ENCODE measurements at places on chromosomes 3 and 15. TPM values are rescaled to one million over a fixed set of nuclear protein-coding genes. Genes with fewer than 3 reads are reported as not detected.

Gene SEMA3B
- total RNA-seq: 0.34 TPM

Gene IGF2BP2
- total RNA-seq: 71.5 TPM

Gene ADAMTS9
- total RNA-seq: 72.1 TPM

Gene OR4F6
- total RNA-seq: not detected

Gene CFAP91
- 0.70 TPM for total RNA-seq

Gene SOX2
- not detected for total RNA-seq

Gene C3orf85
- not detected for total RNA-seq

Gene CCNB2
- total RNA-seq: 22.3 TPM

Gene LRRC49
- 6.7 TPM for total RNA-seq

Gene PTX3
- total RNA-seq: 317 TPM

Gene TMEM89
- not detected for total RNA-seq

Gene SYNPR
- total RNA-seq: not detected

Gene CPNE9
- not detected for total RNA-seq

Gene ITGA11
- total RNA-seq: 54.2 TPM

Gene GHSR
- not detected for total RNA-seq

Gene FAM219B
- 42.6 TPM for total RNA-seq

Gene ADAMTS17
- not detected for total RNA-seq

Gene NKIRAS1
- 7.7 TPM for total RNA-seq

Gene SLC22A13
- not detected for total RNA-seq

Gene CACNA2D3
- total RNA-seq: not detected

Gene NECTIN3
- total RNA-seq: 36.0 TPM

Gene KPNA4
- total RNA-seq: 39.7 TPM

Gene ARL14
- total RNA-seq: not detected

Gene SAMD7
- total RNA-seq: not detected

Gene TBC1D5
- total RNA-seq: 67.7 TPM

Gene WDR93
- total RNA-seq: not detected

Gene CLDN11
- 111 TPM for total RNA-seq

Gene KLHL24
- 53.6 TPM for total RNA-seq

Gene DAPK2
- 3.0 TPM for total RNA-seq

Gene WDR76
- 1.8 TPM for total RNA-seq

Gene SST
- not detected for total RNA-seq

Data from glomerular endothelial cell (primary cell).